ENCODE measurements at places on chromosomes 3 and 15.

DNA sequence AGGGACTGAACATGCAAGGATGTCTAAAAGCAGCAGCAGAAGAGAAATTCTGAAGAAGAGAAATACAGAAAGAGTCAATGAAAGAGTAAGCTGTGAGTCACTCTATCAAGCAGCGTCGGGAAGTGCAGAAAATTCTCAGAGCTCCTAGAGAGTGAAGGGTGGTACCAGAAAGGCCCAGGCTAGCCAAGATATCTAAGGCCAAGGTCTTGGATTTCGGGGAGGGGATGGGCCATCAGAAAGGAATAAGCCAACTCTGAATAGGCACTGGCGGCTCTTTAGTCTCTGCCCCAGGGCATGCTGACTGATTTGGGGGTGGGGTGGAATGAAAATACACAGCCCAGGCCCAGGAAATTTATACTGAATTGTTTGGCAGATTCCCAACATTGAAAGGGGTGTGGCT lies 70.8 kb downstream of the GPR156 start:
- DNase-seq = no peak

DNA sequence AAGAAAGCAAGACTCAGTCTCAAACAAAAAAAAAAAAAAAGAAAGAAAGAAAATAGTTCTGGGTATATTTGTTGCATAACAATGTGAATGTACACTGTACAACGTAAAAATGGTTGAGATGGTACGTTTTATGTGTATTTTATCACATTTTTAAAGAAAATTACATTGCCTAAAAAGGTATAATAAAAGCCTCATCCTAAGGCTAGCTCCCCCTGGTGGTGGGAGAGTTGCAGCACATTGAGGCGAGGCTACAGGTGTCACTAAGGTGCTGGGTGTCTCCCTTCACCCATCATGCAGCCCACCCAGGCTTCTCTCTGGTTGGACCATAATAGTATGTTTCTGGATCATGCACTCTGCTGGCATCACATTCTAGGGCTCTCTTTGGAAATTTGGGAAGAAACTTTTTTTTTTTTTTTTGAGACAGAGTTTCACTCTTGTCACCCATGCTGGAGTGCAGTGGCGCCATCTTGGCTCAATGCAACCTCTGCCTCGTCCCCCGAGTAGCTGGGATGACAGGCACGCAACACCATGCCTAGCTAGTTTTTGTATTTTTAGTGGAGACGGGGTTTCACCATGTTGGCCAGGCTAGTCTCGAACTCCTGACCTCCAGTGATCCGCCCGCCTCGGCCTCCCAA lies 12.4 kb upstream of the RAB11A start:
- peak; percentile 70 for DNase-seq

GRCh38 chr3:120280566-120280965 lies 4.5 kb downstream of the GPR156 start:
- DNase-seq = no peak

- DNase-seq = no peak
Measured at GRCh38 chr3:60325610-60326170, 925.6 kb downstream of the FHIT start.

DNA sequence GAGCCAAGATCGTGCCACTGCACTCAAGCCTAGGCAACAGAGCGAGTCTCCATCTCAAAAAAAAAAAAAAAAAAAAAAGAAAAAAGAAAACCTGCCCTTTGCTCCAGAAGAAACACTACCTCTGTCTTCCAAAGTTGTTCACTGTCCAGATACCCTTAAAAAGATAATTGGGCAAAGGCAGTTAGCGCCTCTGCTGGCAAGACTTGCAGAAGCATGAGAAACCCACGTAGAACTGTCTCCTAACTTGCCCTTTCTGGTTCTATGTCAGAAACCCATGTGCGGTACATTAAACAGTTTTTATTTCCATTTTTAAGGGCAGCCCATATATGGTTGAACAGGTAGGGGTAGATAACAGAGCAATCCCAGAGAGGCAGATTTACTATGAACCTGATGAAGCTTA lies 1026.4 kb downstream of the ROBO2 start:
- DNase-seq = no peak

- DNase-seq = no peak
Measured at GRCh38 chr3:127606086-127606805, 8.0 kb downstream of the MCM2 start.

- no peak for DNase-seq
Measured at GRCh38 chr3:53554559-53555067, 60.2 kb downstream of the CACNA1D start.

GRCh38 chr15:58066042-58066867 lies 744 bp upstream of the ALDH1A2 start:
- peak; percentile 32 for DNase-seq

DNA sequence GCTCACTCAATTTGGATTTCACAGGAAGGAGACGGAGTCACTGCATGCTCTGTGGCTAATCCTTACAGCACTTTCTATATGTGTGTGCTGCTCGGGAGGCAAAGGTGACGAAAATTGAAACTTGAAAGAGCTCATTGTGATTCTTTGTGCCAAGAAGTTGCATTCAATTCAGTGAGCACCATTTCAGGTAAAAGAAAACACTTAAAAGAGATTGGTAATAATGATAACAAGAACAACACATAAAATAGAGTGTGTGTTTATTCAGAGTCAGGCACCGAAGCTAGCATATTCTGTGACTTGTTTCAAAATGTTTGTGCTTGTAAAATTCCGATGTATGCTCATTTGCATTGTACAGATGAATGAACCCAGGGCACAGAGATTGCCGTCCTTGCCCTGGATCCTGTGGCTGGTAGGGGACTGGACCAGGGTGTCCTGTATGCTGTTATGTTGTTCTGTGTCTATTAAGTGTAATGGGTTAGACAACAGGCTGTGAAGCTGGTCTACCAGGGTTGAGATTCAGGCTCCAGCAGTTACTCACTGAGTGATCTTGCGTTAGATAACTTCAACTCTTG lies 193.3 kb upstream of the PROK2 start:
- no peak for DNase-seq

- DNase-seq = no peak
Measured at GRCh38 chr3:185521349-185522138, 22.7 kb upstream of the TMEM41A start.

DNA sequence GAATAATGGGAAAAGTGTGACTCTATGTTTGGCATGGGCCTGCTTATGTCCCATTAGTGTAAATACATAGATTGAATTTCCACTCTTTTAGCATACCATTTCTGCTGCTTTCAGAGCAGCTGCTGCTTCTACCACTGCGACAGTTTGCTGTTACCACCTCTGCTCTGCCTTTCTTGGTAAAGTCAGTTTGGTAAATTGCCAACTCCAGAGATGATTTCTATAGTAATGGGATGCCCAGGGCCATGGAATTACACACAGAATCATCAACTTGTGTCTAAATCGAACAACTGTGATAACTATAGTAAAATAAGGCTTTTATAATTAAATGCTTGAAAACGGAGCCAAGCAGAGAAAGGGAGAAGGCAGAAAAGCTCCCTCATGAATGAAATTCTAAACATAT lies 168.4 kb upstream of the VEPH1 start:
- DNase-seq = no peak

DNA sequence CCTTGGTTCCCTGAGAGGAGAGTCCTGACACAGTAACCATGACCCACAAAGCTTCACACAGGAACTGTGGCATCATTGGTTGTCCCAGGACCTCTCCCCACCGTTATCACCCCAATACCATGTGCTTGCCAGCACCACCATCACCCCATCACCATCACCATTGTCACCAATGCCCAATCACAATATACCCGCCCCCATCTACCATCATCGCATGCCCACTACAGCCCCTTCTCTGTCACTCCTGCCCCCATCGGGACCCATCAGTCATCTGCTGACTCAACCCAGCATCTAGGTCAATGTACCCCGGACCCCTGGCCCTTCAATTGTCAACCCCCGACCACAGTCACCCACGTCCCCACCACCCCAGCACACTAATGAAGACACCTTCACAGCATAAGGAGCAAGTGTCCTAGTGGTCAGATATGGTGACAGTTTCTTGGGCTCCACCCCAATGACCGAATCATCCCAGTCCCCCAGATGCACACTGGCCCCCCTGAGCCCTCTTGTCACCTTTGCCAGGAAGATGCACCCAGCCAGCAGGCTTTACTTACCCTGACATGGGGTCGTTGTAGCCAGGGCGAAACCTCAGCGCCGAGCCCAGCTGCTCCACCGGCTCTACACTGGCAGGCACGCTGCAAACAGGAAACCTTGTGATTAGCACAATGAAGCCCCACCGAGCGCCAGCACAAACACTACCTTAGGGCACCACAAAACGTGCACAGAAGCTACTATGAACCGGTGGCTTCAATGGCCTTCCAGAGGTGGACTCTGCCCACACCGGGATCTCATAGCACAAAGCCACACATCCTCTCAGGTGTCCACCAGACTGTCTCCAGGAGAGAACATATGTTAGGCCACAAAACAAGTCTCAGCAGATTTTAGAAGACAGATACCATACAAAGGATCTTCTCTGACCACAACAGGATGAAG lies 25.1 kb downstream of the SHISA5 start:
- DNase-seq = peak; percentile 89

DNA sequence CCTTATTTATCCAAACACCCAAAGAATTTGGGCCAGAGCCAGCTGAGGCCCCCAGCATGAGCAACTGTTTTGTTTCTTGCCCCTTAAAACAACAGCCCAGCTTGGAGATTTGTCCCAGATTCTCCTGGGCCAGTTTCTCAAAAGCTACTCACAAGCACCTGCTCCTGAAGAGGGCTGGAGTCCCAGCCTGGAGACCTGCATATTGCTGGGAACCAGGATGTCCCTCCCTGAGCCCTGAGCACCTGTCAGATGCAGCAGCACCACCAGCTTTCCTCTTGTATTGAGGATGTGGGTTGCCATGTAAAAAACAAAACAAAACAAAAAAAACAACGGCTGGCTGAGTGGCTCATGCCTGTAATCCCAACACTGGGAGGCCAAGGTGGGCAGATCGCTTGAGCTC lies 7.0 kb upstream of the RFT1 start:
- DNase-seq = no peak

DNA sequence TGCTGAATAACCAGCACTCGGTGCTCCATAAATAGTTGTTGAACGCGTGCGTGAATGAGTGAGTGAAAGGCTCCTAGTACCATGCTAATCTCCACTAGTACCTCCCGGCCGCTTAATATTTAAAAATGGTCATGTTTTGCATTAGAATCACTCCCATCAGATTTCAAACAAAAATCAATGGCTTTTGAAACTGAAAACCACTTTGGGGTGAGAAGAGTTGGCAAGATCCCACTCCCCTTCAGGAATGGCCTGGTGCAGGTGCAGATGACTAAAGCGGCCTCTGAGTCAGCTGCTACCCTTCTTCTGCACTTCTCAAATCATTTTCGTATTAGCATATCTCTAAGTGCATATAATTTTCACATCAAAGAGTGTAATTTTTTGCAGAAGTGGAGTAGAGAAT lies 425.3 kb upstream of the PROK2 start:
- peak; percentile 20 for DNase-seq

GRCh38 chr15:75233504-75234190 lies 24.5 kb upstream of the GOLGA6C start:
- no peak for DNase-seq

DNA sequence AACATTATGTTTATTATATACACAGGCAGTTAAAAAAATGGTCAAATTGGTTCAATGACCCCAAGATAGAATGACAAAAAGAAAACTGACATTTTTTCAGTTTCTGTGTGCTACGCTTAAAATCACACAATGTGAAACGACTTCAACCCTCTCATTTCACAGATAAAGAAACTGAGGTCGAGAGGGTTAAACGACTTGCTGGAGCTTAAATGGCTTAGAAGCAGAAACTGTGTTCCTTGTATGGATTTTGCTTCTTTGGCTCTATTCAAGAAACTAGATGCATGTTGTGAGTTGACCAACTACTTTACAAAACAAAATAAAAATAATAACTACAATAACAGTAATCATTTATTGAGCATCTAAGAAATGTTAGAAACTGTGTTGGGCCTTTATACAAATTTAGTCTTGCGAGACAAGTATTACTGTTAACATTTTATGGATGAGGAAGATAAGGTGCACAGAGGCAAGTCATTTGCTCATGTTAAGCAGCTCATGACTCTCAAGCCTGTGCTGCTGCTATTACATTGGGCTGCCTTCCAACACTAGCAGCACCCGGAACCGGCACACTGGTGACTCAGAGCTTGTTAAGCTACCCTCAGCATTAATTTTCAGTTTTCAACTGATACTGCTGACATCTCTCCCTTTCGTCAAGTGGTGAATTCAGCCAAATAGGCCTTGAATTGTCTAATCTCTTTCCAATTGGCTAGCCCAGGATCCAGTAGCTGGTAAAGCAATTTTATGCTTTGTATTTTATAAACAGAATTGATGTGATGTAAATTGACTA lies 487.6 kb downstream of the NAALADL2 start:
- DNase-seq = peak; percentile 98

GRCh38 chr3:72754582-72754981 lies 93.7 kb downstream of the SHQ1 start:
- DNase-seq = no peak

DNA sequence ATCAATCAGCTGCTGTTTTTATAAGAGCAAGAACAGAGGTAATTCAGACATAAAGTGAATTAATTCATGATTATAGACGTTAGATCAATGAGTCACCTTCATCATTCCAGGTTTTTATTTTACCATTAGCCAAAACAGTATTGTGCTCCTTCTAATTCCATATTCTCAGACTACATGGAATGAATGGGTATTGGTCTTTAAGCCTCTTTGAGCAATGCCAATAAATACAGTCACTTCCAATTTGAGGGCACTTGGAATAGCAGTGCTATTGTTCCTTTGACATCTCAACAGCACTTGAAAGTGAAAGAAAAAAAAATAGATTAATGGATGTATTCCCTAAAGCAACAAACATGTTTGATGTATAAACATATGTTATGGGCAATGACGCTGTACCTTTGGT lies 830.9 kb upstream of the CFAP20DC start:
- no peak for DNase-seq
